Motor neuron (in vitro differentiated cells): ENCODE measurements at places on chromosomes 7 and 10. TPM values are rescaled to one million over a fixed set of nuclear protein-coding genes. Genes with fewer than 3 reads are reported as not detected.

Gene AKR1C2
- total RNA-seq, result 1.9 and 2.5 TPM in 2 replicates

Gene ADCK2
- 16.0 and 17.5 TPM in 2 replicates for total RNA-seq

DNA sequence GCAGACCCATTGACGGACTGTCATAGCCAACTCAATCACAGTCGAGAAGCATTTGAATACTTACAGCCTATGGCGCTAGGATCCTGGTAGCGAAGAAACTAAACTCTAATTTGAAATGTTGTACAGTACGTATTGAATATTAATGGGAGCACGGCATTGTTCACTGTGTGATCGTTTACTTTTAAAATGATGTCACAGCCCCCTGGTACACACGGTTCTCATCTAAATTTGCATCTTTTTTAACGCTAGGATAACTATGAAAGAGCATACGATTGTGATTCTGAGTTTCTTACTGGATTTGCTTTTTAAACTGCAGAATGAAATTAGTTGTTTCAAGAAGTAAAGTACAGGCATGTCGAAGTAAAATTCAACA lies 895 bp upstream of the NAPEPLD start:
- ATAC-seq, result no peak

- ATAC-seq, result no peak
These were observed 10.7 kb downstream of the IKZF5 start for GRCh38 chr10:122997864-122998263.

DNA sequence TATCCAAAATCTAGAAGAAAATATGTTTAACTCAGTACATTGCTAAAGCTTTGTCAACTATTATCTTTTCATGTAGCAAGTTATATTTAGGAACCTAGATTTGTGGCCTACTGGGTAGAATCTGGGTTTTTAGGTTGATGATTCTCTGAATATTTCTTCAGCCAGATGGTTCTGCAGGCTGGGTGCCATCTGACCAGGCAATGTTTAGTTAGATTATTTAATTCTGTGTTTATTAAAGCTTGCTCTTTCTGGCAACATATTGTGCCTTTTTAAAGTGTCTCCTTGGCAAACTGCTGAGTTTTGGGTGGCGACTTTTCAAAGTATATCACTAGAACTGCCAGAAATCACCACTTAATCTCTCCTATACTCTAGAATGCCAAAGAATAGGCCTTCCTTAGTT lies 114.1 kb downstream of the LHFPL3 start:
- no peak for ATAC-seq

GRCh38 chr7:8254667-8255066 lies 7.3 kb downstream of the ICA1 start:
- ATAC-seq, result no peak

GRCh38 chr10:96645191-96645721 lies 58.4 kb upstream of the TM9SF3 start:
- no peak for ATAC-seq

GRCh38 chr10:45373576-45374349 lies at the start of gene ALOX5:
ALOX5 (plus strand) TSS chr10:45374216; CDS start chr10:45374280, 64 bp downstream.
- peak; percentile 89 for ATAC-seq

- ATAC-seq, result no peak
These were observed 938 bp upstream of the TCTN3 start for GRCh38 chr10:95694665-95695064.

- no peak for ATAC-seq
These were observed 38.9 kb downstream of the TCF7L2 start for GRCh38 chr10:112988839-112989406.

- ATAC-seq, result peak; percentile 42
These were observed 40.5 kb downstream of the PRSS2 start for GRCh38 chr7:142811154-142811737.

- ATAC-seq, result peak; percentile 45
These were observed 339.4 kb downstream of the FRMD4A start for GRCh38 chr10:13991353-13991752.

DNA sequence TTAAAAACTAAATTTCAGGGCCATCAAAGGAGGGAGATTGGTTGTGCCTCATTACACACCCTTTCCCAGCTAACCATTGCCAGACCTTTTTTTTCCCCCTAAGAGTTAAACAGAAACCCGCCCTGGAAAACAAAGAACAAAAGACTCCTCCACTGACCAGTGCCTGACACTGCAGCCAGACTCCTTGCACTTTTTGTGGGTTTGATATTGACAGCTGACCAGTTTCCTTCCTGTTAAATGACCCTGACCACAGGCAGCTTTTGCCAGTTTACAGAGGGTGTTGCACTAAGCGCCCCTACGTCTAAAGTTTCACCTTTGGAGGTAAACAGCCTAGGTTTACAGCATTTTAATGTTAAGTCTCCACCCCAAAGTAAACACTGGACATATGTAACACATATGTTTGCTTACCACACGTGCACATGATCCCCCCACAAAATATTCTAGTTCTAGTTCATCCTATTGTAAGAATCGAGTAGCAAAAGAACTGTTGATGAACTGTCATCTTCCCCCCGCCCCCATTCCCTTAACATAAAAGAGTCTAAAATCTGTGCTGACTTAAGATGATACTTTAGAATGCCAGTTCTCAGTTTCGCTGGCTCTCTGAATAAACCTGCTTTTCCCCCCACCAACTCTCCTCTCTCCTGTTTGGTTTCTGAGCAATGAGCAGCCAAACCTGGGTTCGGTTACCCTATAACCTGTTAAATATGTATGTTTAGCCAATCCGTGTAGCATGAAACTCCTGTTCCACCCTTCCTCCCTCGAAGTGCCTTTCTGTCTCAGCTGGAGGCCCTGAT lies 38.0 kb downstream of the FOXI2 start:
- ATAC-seq, result no peak

- ATAC-seq, result no peak
These were observed 391.1 kb downstream of the PLXNA4 start for GRCh38 chr7:132185150-132185549.
